ENCODE measurements at places on chromosomes 2 and 18.

- no peak for DNase-seq
These were observed 65.3 kb upstream of the EPB41L5 start for GRCh38 chr2:119947535-119947934.

GRCh38 chr2:157866666-157867642, 9.2 kb downstream of the ACVR1 start:
- DNase-seq, result no peak

DNA sequence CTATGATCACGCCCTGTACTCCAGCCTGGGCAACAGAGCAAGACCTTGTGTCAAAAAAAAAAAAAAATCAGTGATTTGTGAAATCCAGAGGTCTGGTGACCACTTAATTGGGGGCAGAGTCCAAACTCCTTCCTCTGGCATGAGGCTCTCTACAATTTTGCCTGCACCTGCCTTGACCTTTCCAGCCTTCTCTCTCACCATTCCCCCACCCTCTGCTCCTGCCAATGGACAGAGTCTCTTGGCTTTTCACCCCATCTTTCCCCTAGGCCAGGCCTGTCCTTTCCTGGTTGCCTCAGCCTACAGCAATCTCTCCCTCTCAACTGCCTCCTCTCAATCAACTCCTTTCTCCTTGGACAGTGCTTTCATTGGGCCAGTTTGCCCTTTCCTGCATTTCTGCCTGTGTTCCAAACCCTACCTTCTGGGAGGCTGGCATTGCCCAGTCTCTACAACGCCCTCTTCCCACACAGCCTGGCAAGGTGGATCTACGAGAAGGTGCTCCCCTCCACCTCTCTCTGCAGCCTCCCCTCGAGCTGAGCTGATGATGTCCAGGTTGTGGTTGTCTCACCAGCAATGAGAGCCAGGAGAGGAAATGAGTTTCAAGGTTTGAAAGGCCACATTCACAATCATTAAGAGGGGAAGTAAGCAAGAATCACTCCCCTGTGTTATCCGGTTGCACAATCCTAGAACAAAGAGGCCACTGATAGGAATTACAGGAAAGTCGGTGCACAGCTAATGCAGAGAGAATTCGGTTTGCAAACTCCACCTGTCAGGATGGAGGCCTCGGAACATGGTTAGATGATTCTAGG, 39.5 kb upstream of the NPAS2 start:
- DNase-seq, result no peak

DNA sequence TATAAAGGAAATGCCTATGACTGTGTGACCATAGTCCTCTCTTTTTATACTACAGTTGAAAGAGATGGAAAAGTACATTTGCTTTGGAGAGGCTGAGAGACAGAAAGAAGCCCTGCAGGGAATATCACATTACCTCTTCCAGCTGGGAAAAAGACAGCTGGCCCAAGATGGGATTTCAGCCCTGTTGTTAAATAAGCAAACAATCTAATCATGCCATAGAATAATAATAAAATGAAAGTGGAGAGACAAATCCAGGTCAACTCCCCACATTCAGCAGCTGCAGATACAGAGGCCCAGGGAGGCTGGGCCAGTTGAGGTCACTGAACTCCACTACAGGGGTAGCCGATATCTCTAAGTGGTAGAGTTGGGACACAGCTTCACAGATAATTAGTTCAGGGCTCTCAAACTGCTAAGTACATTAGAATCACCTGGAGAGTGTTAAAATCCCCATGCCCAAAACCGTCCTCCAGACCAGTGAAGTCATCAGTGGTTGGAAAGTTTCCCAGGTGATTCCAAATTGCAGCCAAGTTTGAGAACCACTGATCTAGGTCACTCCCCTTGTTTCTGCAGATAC, 81.9 kb downstream of the MOGAT1 start:
- DNase-seq, result peak; percentile 70

DNA sequence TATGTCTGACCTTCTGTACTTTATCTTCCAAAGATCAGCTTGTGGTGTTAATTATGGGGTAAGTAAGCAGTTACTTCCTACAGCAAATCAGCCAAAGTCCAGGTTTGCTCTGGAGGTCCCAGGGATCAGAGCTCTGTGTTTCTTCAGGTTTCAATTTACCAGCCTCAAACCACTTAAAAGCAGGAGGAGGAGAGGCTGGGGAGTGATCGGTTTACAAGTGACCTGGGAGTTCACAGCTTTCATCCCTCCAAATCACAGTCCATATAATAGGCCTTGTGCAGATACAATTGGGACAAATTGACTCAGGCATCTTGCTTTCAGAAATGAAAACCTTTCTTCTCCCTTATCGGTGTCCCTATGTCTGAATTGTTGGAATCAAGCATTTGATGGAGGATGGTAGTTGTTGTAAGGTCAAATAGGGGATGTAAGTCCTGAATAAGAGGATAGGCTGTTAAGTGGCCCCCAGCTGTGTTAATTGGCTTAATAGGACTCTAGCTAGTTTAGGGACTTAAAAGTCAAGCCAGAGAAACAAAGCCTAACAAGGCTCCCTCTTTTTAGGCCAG, 188.0 kb upstream of the NT5C1B start:
- no peak for DNase-seq

- DNase-seq, result no peak
These were observed 42.5 kb downstream of the GREB1L start for GRCh38 chr18:21284540-21284939.

DNA sequence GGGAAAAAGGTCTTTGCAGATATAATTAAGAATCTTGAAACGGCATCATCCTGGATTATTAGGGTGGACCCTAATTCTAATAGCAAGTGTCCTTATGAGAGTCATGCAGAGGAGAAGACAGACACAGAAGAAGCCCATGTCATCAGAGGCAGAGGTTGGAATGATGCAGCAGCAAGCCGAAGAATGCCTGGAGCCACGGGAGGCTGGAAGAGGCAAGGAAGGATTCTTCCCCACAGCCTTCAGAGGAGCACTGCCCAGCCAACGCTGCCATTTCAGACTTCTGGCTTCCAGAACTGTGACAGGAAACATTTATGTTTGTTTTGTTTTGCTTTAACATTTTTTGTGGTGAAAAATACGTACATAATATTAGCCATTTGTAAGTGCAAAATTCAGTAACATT, 72.3 kb downstream of the MCFD2 start:
- no peak for DNase-seq

GRCh38 chr2:159516241-159516758, 100.0 kb downstream of the BAZ2B start:
- no peak for DNase-seq

DNA sequence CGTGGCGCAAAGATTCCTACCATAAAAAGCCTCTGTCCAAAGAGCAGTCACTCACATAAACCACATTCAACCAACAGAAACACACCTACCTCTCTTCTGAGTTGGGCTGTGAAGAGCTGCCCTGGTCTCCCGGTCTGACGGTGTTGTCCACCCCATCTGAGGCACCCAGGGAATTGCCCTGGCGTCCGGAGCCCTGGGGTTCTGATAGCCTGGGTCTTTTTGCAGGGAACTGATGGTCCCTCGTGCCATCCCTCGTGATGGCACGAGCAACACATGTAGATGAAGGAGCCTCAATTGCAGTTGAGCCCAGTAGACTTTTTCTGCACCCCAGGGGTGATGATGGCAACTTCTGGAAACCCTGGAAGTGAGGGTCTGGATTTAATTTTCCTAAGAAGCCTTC, 13.8 kb downstream of the HJURP start:
- DNase-seq, result no peak

Data from skeletal muscle cell (primary cell).